ENCODE measurements at places on chromosomes 16 and 17.

- DNase-seq: no peak
Measured at GRCh38 chr17:77326076-77326591, 185.4 kb downstream of the SEC14L1 start.

DNA sequence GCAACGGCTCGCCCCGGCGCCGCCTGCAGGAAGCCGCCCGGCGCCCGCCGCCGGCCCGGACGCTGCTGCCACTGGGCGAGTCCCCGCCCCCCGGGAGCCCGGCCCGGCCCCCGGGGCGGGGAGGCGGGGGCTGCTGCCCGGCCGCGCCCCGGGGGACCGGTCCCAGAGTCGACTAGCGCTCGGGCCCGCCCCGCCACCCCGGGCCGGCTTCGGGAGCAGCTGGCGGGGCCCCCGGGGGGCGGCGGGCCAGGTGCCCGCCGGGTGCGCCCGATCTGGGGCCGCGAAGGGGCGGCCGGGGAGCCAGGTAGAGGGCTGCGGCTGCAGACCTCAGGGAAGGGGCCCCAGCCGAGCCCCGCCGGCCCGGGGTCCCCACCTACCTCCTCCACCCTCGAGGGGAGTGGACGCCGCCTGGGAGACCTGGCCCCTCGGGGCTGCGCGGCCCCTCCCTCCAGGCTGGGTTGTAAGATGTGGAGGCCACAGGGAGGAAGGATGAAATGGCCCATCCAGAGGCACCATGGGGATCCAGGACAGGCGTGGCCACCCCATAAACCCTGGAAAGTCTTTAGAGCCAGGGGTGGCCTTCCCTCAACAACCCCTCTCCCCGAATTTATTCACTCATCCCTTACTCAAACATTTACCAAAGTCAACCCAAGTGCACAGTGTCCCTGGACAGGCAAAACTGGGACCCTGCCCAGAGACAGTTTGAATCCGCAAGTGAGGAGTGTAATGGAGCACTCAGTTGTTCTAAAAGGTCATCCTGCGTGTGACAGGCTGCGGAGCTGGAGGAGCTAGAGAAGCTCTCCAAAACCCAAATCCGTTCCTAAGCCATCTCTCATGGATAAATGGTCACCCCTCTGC, at the start of gene CDYL2:
Gene CDYL2, minus strand, starts transcription at position 73 of the 858 bp plus-strand sequence. CDS start 425 bp downstream, outside the sequence.
- no peak for DNase-seq

- DNase-seq: no peak
Measured at GRCh38 chr17:28698253-28698941, 13.3 kb downstream of the PROCA1 start.

DNA sequence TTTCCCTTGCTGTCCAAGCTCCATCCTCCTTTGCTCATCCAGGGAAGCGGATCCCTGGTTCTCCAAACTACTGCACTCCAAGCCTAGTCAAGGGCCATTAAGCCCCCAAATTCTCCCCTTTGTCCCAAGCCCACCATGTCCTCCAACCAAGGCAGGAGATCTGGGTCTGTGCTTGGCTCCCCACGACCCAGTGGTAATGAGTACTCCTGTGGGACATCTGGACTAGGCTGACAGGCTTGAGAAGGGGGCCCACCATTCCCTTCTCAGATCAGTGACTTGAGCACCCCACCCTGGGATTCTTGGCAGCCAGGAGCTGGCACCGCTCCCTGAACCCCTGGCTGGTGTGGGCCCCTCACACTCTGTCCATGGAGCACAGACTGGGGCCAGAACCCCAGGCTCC, 17.1 kb downstream of the OSBPL7 start:
- DNase-seq: no peak

DNA sequence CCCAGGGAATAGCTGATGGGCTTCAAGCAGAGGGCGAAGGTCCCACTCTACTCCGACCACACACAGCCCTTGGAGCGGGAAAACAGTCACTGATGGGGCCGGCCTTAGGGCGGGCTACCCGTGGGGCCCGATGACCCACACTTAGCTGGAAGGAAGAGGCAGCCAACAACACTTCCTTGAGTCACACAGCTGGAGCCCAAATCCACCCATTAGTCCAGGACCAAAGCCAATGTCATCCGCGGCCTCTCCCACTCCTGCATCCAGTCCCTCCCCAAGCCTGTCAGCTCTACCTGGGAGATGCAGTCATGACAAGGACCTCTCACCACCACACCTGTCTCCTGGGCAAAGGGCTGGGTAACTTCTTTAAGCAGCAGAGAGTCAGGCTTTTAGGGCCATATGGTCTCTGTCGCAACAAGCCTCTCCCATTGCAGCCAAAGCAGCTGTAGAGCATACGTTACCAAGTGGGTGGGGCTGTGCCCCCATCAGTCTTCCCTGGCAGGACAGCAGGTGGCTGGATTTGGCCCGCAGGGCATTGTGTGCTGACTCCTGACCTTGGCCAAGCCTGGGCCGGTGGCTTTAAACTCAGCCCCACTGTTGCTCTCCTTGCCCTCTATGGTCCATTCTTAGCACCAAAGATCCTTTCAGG, 110.7 kb downstream of the SOCS1 start:
- DNase-seq: no peak

DNA sequence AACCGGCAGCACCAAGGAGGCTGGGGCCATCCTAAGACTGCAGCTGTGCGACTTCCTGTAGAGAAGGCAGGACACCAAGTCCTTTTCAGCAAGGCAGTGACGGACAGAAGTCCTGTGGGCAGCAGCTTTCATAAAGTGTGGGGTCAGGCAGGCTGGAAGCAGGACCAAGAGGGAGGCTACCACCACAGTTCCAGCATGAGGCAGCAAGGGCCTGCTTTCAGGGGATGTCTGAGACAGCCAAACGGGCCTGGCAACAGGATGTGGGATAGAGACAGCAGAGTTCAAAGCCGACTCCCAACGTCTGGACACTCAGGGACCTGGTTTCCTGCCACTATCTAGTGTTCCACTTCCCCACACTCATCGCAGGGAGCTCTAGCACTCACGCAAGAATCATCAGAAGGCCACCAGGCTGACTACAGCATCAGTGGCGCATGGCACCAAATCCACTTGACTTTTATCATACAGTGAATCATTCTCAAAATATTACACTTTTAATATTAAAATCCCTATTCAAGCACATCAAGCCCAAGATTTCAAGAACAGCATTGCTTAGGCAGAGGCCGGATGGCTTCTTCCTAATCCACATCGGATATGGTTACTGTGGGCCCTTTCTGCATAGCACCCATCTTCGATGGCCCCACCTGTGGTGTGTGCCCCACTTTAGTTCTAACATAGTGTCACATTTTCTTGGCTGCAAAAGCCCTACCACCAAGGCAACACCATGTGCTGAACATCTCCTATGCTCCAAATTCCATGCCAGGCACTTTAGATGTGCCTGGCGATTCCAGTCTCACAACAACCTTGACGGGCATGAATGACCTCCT, 5.2 kb downstream of the USP7 start:
- DNase-seq: no peak

GRCh38 chr17:11852231-11852630, 145.0 kb downstream of the ZNF18 start:
- no peak for DNase-seq

- DNase-seq: no peak
Measured at GRCh38 chr17:62906881-62907280, 59.2 kb upstream of the TANC2 start.

GRCh38 chr17:27471321-27472269, 15.3 kb downstream of the KSR1 start:
- DNase-seq: no peak

- no peak for DNase-seq
Measured at GRCh38 chr17:77649717-77650211, 308.7 kb upstream of the TNRC6C start.

- no peak for DNase-seq
Measured at GRCh38 chr17:17125136-17126084, 80.7 kb downstream of the PLD6 start.

- DNase-seq: no peak
Measured at GRCh38 chr17:17417718-17418181, 59.0 kb upstream of the MED9 start.

DNA sequence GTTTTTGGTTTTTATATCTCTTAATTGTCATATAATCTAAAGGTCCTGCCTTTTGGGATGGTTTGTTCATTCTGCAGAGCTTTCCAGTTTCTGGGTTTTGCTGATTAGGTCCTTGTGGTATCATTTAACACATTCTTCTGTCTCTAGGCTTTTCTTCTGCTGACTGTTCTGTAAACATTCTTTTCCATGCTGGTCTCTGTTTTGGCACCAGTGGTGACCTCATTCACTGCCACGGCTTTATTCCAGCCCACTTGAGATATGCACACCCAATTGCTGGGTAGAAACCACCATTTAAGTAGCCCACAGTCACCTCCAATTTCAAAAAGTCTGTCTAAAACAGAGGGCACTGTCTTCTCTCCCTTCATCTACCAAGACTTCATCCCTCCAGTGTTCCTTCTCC, 31.1 kb upstream of the COX10 start:
- DNase-seq: no peak

DNA sequence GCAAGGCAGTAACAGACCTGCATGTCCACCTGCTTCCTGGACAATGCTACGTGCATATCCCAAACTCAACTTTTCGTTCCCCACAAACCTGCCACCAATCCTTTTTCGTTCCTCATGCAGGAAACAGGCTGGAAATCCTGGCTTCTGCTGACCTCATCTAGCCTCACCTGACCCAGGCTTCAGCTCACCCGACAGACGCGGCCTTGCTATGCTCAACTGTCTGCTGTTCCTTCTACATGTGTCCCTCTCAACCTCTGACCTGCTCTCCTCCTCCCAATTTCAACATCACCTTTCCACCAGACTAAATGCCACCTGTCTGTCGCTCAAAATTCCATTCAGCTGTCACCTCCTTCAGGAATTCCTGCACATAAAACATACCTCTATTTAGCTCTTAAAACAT, 44.5 kb downstream of the XPO6 start:
- DNase-seq: no peak

GRCh38 chr17:7748076-7748775, 30.7 kb downstream of the DNAH2 start:
- no peak for DNase-seq

GRCh38 chr16:3131755-3132377, 3.0 kb upstream of the ZNF213 start:
- no peak for DNase-seq

DNA sequence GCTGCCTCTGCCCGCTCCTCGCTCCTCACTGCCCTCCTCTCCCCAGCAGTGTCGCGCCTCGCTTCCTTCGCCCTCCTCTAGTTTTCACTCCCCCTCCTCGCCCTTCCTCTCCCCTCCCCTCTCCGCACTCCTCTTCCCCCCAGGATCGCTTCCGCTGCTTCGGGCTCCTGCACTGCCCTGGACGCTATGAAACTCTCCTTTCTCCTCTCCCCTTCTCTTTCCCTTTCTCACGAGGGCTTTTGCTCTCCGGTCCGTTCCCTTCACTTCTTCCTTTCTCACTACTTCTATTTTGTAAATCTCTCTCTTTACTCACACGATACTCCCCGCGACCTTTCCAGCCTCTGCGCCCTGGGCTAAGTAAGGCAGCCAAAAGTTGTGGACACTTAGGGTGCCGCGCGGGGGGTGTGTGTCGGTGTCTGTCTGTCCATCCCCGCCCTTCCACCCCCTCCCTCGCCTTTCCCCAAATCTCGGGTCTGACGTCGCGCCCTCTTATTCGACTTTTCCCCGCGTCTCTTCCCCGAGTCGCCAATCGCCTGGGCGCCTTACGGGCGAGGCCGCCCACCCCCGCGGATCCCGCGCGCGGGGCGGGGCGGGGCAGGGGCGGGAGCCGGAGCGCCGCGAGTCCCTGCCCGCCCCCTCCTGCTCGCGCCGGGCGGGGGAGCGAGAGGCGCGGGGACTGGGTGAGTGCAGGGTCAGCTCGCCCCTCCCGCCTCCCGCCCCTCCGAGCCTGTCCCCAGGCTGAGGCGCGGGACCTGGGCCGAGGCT, at the start of gene IRX3:
Gene IRX3, minus strand, starts transcription at position 422 of the 765 bp plus-strand sequence. CDS start 737 bp downstream, outside the sequence.
- peak; percentile 90 for DNase-seq

GRCh38 chr17:11328770-11329169, 87.8 kb downstream of the SHISA6 start:
- no peak for DNase-seq

- peak; percentile 94 for DNase-seq
Measured at GRCh38 chr17:43388359-43389045, 10.3 kb upstream of the ARL4D start.

DNA sequence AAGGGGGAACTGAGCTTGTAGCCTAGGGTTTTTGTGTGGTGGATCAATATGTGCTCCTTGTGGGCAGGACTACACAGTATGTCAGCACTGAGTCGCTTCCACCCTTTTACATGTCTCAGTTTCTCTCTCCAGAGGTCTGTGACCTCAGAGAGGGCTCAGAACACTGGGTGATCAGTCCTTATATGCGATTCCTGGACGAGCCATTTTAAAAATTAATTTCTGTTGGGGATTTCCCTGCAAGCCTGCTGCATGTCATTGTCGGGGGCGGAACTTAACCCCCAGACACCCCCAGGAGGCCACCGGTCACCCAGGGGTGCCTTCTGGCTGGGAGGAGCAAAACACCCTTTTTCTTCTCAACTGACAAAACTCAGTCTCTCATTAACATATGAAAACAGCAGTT, 14.1 kb downstream of the DHRS7B start:
- no peak for DNase-seq

DNA sequence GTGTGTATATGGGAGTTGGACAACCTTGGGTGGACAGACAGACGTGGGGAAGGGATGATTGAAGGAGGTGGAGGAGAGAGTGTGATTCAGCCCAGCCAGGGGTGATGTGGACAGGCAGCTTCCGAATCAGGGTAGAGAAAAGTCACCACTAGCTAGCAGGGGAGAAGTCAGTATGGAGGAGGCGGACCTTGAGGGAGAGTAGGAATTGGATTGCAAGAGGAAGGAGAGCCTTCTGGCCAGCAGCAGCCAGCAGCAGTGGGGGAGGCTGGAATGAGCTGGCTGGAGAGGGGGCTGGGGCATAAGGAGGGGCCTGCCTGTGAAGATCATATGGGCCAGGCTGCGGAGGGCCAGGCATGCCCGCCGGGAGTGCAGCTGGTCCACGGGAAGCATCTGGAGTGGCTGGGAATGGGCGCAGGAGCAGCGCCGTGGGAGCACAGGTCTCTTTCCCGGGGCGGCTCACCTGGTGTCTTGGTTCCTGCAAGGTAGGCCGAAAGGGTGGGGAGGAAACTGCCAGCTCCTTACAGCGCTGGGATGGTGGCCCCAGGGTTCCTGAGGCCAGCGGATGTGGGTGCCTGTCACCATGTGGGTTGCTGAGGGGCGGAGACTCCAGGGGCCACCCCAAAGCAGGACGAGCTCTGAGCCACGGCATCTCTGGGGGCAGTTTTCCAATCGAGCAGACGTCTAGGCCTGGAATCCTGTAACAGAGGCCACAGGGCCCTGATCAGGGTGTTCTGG, 235.3 kb downstream of the SEC14L1 start:
- no peak for DNase-seq

GRCh38 chr16:50274326-50275097, 8.2 kb downstream of the ADCY7 start:
- DNase-seq: no peak

- no peak for DNase-seq
Measured at GRCh38 chr17:34248511-34249024, 6.5 kb upstream of the CCL2 start.

GRCh38 chr16:5019775-5020174, 14.0 kb downstream of the NAGPA start:
- no peak for DNase-seq

- peak; percentile 27 for DNase-seq
Measured at GRCh38 chr17:7478276-7479212, 887 bp downstream of the ZBTB4 start.
